ENCODE measurements at places on chromosomes 2 and 18.

DNA sequence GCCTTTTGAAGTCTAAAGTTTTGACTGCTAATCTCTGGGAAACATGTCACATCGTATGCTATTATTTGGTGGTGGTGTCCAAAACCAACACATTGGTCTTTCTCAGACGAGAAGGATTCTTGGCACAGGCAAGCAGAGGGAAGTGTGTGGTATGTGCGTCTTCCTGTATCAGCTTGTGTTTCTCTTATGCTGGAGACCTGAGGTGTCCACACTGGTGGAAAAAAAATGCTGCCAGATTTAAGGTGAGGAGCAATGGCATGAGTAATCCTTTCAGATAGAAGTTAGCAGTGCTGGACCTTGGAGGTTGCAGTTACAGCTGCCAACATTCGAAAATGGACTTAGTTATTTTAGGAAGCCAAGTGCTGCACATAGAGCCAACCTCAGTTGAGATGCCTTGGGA lies 11.7 kb upstream of the FHL2 start:
- no peak for DNase-seq

DNA sequence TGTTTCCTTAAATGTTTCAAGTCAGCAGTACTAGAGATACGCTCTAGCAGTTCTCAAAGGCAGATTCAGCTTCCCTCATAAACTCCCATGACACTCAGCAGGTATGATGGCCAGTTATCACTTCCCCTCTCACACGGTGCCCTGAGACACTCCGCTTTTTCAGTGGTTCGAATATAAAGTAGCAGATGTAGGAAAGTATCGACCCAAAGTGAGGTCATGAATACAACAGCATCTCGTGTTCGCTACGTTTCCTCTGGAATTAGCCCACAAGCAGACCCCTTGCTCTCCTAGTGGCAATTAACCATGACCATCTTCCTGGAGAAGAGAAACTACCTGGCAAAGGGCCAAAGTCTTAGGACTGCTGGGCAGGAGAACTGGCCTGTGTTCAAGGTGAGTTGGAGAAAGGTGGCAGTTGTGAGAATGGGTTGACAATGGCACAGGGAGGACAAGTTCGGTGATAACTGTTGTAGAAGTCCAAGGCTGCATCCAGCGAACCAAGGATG lies 9.3 kb upstream of the AGBL5 start:
- DNase-seq: no peak

- DNase-seq: no peak
Measured at GRCh38 chr18:7234956-7235355, 4.1 kb downstream of the LRRC30 start.

DNA sequence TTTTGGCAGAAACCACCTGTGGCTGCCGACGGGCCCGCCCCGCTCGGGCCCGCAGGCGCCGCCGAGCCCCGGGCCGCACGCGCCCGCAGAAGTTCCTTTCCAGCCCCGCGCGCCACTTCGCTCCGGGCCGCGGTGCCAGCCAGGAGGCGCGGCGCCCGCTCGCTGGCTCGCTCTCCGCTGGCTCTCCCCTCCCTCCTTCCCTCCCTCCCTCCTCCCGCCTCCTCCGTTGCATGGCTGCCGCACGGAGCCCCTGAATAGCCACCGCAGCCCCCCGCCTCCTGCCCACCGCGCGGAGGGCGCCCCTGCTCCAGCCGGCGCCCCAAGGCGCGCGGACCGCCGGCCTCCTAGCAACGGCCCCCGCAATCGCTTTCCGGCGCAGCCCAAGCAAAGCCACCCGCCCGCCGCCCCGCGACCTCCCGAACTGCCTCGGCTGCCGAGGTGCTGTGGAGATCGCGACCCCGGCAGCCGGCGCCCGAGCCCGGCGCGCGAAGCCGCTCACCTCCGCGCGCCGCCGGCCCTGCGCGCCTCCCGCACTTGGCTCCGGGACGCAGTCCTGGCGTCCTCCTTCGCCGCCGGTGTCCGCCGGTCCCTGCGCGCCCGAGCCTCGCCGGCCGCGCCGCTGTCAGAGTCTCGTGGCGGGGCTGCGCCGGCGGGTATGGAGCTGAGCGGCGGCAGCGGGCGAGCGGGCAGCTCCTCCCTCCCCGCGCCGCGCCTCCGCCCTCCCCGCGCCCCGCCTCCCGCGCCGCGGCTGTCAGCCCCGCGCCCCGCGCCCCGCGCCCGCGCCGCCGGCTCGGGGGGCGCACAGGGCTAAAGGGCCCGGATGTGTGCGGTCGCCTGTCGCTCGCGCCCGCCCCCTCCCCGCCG lies at the start of gene ZBTB7C:
Gene ZBTB7C, minus strand, starts transcription at position 657 of the 864 bp plus-strand sequence.
- DNase-seq: no peak

- no peak for DNase-seq
Measured at GRCh38 chr2:47437287-47437686, 34.3 kb downstream of the MSH2 start.

DNA sequence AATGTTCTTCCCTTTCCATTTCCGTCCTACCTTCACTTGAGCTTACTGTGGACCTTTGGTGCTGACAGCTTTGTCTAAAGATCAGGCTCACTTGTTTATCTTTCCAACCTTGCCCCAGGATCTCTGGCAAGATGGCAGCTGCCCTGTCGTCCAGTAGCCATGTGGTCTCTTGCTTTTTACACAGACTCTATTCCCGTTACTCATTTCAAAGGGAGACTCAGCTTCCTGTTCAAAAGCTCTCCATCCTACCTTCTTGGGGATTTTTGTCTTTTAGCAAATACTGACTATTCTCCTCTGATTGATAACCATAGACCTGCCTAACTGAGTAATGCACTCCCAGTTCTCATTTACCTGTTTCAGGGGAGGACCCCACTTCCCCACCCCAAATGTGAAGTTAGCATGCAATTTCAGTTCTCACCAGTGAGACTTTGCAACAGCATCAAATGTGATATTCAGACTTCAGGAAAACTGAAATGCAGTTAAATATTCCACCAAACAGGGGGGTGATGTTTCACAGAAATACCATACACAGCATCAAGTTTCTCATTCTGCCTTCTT lies 184.4 kb downstream of the MYO3B start:
- no peak for DNase-seq

GRCh38 chr18:47345291-47345690 lies 93.8 kb upstream of the SKOR2 start:
- peak; percentile 70 for DNase-seq

DNA sequence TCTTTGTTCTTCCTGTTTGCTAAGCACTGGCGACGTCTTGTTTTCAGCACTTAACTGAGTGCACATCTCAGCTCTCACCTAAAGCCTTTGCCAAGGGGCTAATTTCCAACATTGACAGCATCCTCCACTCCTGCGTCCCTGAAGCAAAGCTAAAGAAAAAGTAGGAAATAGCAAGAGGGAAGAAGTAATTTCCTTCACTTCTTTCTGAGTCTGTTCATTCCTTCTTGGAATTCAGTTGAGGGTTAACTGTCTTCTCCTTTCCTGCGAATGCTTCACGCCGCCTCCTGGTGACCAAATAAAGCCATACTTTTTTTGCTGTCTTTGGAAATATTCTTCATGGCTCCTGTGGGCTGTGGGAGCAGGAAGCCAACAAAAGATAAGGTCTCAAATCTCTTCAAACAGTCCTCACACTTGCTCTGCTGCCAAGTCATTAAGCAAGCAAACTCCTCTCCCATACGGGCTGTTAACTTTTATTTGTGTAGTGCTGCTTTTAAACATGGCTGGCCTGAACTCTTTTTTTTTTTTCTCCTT lies 100.9 kb downstream of the DPP10 start:
- no peak for DNase-seq

- DNase-seq: no peak
Measured at GRCh38 chr2:214631406-214631805, 178.1 kb downstream of the BARD1 start.

DNA sequence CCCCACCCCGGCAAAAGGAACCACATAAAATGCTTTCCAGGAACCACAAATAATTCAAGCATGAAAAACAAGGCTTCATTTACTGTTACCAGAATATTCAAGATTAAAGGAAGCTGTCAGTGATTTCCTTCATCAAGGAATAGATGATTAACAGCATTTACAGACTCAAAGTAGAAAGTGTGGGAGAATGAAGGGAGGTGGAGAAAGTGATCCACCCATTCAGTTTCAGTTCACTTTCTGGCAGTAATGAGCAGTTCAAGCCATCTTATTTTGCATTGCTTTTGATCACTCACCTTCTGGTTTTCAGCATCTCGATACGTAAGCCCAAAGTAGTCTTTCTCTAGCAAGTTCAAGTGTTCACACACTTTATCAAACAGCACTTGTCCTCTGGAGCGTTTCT lies 99.0 kb downstream of the EPB41L3 start:
- no peak for DNase-seq

DNA sequence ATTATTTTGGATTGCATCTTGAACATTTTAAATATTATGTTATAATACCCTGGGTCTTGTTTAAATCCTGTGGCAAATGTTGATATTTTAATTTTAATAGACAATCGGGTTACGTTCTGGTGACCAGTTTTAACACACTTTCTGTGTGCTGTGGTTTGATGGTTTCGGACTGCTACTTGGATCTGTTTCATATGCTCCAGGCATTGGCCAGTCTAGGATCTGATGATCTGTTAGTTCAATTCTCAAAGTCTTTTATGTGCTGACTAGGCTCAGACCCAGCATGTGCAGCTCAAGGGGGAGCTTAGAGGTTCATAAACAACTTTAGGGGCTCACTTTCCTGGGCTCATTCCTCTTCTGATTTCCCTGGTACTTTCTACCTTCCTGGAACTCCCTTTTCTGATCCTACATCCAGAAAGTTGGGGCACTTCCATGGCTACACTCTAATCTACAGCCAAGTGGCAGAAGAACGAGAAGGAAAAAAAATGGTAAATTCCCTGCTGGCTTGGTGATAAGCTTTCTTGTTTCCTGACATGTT lies 5.0 kb upstream of the ZBTB14 start:
- DNase-seq: no peak

Data from HS-27A (cell line).